ENCODE measurements at places on chromosomes 7 and 10. TPM values are rescaled to one million over a fixed set of nuclear protein-coding genes. Genes with fewer than 3 reads are reported as not detected.

Gene PPP1R9A
- 54.1 TPM for polyA plus RNA-seq

Gene SPDYE5
- 0.26 TPM for polyA plus RNA-seq

Gene AOAH
- 0.76 TPM for polyA plus RNA-seq

Gene RPEL1
- polyA plus RNA-seq, result not detected

Gene ZYX
- polyA plus RNA-seq, result 15.8 TPM

Gene ZNRF2
- polyA plus RNA-seq, result 9.5 TPM

Gene LRRC61
- polyA plus RNA-seq, result 1.2 TPM

Gene OR2A5
- polyA plus RNA-seq, result not detected

Gene EBF3
- 0.38 TPM for polyA plus RNA-seq

Gene MEOX2
- not detected for polyA plus RNA-seq

Gene INHBA
- 0.30 TPM for polyA plus RNA-seq

Gene BCL7B
- 23.6 TPM for polyA plus RNA-seq

Gene PPP1R17
- polyA plus RNA-seq, result 8.8 TPM

Gene CNNM1
- polyA plus RNA-seq, result 1.3 TPM

Gene MYL10
- not detected for polyA plus RNA-seq

Gene TMEM140
- polyA plus RNA-seq, result not detected

Gene GUSB
- polyA plus RNA-seq, result 50.3 TPM

Gene HOXA1
- not detected for polyA plus RNA-seq

Gene PNLIP
- not detected for polyA plus RNA-seq

Gene TAC1
- 3,985 TPM for polyA plus RNA-seq

Gene FANK1
- polyA plus RNA-seq, result 3.1 TPM

Gene SERPINE1
- 0.12 TPM for polyA plus RNA-seq

Gene STAG3
- polyA plus RNA-seq, result not detected

Measured in neural cell (in vitro differentiated cells).